ENCODE measurements at places on chromosomes 6 and 20.

- DNase-seq, result no peak
These were observed 29.9 kb upstream of the ADIG start for GRCh38 chr20:38551056-38551626.

DNA sequence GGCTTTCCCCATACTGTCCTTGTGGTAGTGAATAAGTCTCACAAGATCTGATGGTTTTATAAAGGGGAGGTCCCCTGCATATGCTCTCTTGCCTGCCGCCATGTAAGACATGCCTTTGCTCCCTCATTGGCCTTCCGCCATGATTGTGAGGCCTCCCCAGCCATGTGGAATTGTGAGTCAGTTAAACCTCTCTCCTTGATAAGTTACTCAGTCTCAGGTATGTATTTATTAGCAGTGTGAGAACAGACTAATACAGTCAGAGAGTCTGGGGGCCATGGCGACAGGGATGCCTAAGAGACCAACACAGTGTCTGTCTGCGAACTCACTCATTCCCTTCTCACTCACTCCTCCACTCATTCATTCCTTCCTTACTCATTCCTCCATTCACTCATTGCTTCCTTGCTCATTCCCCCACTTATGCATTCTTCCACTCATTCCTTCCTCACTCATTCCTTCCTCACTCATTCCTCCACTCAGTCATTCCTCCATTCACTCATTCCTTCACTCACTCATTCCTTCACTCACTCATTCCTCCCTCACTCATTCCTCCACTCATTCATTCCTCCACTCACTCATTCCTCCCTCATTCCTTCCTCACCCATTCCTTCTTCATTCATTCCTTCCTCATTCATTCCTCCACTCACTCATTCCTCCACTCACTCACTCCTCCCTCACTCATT lies 137.5 kb upstream of the AGPAT4 start:
- no peak for DNase-seq

GRCh38 chr6:36855750-36856149 lies 16.5 kb upstream of the CPNE5 start:
- DNase-seq, result no peak

DNA sequence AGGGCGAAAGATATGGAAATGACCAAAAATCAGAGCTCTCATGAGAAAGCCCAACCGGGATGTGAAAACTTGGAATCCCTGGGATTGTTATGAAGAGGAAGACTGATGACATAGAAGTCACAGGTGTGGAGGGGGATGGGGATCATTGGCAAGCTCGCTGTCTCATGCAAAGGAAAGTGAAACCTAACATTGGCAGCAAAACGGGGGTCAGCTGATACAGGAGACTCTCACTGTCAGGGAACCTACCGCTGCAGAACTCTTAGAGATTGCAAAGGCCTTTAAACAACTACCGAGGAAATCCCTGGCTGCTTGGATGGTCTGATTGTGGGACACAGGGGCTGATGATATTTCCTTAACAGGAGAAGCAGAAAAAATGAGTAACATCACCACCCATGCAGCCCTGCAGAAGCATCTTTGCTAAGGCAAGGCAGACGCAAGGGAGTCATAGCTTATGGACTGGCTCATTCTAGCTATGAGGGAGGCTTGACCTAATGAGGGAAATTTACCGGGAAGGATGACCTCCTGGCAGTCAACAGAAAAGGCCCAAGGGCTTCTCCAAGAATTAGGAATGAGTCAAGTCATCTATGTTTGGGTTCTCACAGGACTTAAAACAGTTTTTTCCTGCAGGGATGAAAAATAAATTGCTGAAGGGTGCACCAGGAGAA lies 7.0 kb downstream of the MUC21 start:
- no peak for DNase-seq

All from AG10803 (cell line).